ACHN (cell line): ENCODE measurements at places on chromosomes 2 and 18.

DNA sequence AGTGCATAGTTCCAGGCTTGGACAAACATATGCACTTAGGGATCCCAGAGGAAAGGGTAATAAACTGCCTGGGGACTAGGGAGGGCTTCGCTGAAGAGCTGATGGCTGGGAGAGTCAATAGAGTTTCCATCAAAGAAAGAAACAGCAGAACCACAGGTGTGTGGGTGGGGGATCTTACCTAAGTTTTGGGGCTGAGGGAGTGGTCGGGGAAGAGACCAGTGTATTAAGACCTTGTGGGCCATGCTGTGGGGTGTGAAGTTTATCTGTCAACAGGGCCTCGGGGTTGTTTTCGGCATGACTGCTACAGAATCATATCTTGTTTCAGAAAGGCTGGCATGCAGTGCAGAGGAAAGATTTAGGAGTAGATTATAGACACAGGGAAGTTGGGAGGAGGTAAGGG lies 31.2 kb upstream of the GTF2A1L start:
- no peak for DNase-seq

- peak; percentile 14 for DNase-seq
Measured at GRCh38 chr2:176821350-176821749, 391.2 kb upstream of the HNRNPA3 start.

GRCh38 chr2:101509499-101510284 lies 34.8 kb upstream of the RFX8 start:
- no peak for DNase-seq

DNA sequence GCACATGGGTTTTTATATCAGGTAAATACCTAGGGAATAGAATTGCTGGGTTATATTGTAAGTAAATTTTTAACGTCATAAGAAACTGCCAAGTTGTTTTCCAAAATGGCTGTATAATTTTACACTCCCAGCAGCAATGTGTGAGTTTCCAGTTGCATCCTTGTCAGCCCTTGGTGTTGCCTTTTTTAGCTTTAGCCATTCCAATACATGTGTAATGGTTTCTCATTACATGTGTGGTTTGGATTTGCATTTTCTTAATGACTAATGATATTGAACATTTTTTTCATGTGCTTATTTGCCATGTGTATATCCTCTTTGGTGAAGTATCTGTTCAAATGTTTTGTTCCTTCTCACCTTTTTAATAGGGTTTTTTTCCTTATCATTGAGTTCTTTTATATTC lies 70.8 kb downstream of the ABI2 start:
- no peak for DNase-seq

DNA sequence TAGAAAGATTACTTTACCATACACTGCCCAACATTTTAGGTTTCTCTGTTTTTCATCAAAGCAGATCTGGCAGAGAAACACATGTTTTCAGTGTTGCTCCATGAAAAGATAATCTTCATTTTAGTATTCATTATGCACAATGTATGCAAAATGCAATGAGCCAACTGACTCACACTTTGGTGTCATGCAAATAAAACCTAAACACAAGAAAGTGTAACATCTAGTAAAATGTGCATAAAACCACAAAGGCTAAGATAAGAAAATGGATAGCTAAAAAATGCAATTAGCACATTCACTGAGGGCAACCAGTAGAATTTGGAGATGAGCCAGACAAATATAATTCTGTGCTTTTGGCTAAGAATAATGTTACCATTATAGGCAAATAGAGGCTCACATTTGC lies 203.5 kb upstream of the UBE2E3 start:
- no peak for DNase-seq

GRCh38 chr2:239460780-239461179 lies 60.0 kb upstream of the HDAC4 start:
- no peak for DNase-seq

GRCh38 chr18:35549564-35549963 lies 32.0 kb upstream of the GALNT1 start:
- no peak for DNase-seq

GRCh38 chr2:113034016-113034415 lies 18.7 kb downstream of the IL36B start:
- no peak for DNase-seq

- no peak for DNase-seq
Measured at GRCh38 chr2:144632809-144633208, 112.9 kb upstream of the ZEB2 start.

DNA sequence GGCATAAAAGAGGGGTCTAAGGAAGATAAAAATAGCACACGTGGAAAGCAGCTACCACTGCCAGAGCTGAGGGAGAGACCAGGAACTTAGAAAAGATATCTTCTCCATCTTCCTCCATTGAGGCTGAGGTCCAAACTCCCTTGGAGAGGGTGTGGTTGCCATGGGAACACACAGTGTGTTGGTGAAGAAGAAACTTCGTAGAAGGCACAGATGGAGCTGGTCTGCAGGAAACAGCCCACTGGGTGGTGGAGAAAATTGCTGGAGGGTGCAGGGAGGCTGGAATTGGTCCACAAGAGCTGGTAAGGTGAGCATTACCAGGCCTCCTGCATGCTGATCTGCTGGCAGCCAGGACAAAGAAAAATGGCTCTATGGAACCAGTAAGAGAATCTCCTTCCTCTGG lies 191.0 kb downstream of the HRH4 start:
- DNase-seq: no peak

DNA sequence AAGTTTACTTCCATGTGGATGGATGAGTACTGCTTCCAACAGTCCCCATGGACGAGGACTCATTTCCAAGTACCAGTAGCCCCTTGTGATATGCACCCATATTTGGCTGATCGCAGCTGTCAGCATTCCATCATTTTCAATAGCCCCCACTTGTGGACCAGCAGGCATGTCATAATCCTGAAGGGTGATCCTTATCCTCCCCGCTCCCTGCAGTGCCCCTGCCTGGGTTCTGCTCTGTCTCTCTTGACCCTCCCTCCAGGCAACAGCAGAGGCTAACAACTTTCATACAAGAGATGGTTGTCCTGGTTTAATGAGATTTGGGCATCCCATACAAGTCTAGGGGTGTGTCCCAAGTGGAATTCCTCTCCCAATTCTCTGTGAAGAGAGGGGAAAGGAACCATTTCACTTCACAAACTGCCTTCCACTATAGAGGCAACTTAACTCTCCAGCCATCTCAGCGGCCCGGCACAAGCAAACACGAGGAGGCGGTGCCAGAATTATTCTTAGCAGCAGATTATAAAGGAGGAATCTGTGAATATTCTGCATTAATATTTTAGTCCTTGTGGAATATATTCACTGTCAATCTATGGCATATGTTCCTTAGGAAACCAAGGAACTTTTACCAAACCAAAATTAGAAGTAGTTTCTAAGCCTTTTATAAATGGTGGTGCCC lies 110.7 kb downstream of the RTN4 start:
- no peak for DNase-seq

- no peak for DNase-seq
Measured at GRCh38 chr2:189517847-189518535, 62.6 kb downstream of the SLC40A1 start.

GRCh38 chr2:72274380-72274797 lies 126.7 kb upstream of the CYP26B1 start:
- DNase-seq: no peak

DNA sequence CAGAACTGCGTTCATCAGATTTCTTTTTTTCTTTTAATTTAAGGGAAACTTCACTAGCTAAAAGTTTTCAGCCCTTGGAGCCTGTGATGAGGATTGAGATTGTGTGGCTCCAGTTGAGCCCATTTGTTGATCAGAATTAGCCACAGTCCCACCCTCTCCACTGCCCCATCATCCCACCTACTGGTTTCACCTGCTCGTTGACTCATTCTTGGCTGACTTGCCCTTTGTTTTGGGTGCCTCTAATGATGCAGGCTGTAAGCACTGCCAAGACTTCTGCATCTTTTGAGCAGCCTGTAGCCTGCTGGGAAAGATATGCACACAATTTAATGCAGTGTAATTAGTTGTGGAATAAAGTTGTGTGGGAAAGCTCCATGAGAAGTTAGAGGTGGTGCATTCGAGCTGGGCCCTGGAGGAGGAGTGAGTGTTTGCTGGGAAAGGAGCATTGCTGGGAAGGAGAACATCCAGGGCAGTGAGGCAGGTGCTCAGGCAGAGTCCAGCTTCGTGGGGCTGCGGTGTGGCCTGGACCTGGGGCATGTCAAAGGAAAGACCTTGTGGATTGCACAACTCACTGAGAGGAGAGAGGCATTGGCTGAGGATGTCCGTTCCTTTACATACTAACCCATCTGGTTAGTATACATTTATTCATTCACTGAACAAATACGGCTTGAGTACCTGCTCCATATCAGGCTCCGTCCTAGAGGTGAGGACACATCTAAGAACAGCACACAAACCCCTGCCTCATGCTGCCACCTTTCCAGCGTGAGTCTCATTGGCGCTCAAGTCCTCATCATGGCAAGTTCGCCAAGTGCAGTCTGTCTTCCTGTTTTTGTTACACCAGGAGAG lies 18.2 kb downstream of the ASPRV1 start:
- no peak for DNase-seq

DNA sequence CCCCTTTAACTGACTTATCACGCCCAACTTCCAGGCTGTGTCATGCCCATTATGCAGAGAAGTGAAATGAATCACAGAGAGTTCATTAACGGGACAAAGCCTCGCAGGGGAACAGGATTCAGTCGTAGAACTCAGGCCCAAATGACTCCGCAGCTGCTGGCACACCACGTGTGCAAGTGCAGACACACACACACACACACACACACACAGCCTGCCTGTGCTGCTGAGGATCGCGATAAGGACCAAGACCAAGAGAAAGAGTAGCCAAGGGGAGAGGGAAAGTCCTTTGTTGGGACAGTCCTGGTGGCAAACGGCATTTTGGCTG lies 90.0 kb upstream of the TAF1B start:
- peak; percentile 75 for DNase-seq

- no peak for DNase-seq
Measured at GRCh38 chr2:199710551-199710950, 140.4 kb downstream of the FTCDNL1 start.

DNA sequence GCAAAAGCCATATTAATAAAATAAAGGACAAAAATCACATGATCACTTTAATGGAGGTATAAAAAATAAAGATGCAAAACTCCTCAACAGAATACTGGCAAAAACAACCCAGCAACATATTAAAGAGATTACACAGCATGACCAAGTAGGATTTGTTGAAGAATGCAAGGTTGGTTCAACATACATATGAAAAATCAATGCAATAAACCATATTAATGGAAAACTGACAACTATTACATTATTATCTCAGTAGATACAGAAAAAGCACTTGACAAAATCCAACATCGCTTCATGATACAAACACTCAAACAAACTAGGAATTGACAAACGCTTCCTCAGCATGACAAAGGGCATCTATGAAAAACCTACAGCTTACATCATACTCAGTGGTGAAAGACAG lies 76.7 kb downstream of the CRACDL start:
- DNase-seq: no peak

GRCh38 chr2:42359304-42359964 lies 1.6 kb downstream of the COX7A2L start:
- peak; percentile 33 for DNase-seq
